Stimulated activated CD8-positive, alpha-beta memory T cell treated with anti-CD3 and anti-CD28 coated beads, Interleukin-7, amount 100 ng/mL, for 1 hour (primary cell): ENCODE measurements at places on chromosomes 12 and 14.

- no peak for DNase-seq
These were observed 769 bp upstream of the EMP1 start for GRCh38 chr12:13195785-13196129.

- DNase-seq = no peak
These were observed 8.2 kb upstream of the PPP1CC start for GRCh38 chr12:110750784-110751461.

DNA sequence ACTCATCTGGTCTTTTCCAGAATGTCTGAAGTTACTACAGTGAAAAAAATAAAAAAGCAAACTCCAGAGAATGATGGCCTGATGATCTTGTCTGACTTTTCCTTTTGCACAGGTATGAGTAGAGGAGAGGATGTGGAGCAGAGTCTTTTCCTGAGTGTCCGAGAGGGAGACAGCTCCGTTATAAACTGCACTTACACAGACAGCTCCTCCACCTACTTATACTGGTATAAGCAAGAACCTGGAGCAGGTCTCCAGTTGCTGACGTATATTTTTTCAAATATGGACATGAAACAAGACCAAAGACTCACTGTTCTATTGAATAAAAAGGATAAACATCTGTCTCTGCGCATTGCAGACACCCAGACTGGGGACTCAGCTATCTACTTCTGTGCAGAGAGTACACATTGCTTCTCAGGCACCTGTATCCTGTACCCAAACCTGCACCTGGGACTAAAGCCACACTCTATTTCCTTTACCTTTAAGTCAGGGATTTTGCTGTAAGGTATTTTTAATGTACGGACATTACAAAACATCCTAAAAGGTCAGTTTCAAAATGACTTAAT lies 75.8 kb upstream of the OR4E1 start:
- no peak for DNase-seq

- no peak for DNase-seq
These were observed 3.2 kb upstream of the DUSP6 start for GRCh38 chr12:89355243-89356068.

- DNase-seq = no peak
These were observed 5.4 kb upstream of the SMARCD1 start for GRCh38 chr12:50079771-50080170.

DNA sequence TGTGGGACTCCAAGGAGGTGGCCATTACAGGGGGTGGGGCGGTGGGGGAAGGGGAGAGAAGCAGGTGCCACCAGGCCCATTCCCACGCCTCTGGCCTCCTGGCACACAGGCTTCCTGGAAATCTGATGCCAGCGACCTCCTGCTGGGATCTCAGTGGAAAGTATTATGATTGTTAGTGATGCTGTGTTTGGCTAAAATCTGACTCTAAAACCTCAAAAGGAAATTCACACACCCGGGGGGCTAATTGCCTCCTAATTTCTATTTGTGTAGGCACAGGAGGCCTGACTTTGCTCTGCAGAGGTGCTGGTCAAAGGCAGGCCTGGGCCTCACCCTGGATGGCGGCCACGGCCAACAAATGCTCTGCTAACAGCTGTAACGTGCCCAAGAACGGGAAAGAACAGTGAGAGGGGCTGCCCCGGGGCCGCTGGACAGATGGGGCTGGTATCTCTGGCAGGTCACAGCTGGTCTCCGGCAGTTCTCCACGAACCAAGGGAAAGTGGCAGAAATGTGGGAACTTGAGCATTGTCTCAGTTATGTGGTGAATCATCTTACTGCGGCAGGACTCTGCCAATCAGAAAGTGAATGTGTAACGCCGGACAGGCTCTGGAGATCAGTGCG lies 14.3 kb downstream of the FAM181A start:
- DNase-seq = no peak

DNA sequence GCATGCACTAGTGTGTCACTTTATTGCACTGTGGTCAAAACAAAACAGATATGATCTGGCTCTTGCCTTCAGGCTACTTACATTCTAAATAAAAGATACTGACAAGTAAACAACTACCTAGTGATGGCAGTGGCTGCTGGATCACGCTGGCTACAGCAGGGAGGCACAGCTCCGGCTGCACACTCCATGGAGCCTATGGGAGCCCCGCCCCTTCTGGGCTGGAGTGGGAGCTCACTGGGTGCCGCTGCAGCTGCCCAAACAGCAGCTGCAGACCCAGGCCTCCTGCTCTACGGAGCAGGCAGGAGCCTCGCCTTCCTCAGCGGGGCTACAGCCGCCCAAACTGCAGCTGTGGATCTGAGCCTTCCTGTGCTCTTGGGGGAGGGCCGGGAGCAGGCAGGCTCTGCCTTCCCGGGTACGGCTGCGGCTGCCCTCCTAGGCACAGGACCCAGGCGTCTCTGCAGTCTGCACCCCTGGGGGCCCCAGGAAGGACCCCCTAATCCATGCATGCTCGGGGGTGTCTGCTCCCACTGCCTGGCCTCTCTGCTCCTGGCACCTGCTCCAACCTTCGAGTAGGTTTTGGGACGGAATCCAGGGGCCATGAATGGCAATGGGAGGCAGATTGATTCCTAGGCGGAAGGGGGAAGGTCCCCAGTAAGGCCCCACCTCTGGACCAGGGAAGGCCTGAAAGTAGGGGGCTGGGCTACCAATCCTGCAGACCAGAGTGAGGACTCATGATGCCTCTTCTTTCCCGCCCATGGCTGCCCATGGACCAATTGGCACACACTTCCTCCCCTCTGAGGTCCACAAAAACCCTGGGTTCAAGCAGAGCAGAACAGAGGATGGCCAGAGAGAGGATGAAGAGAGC lies 253.1 kb downstream of the ANO6 start:
- DNase-seq = no peak

GRCh38 chr14:87005280-87005679 lies 987.7 kb downstream of the GALC start:
- no peak for DNase-seq
